Activated naive CD8-positive, alpha-beta T cell treated with anti-CD3 and anti-CD28 coated beads, Interleukin-2, amount 10 ng/mL, durations not matched to agents 7 days and 5 days (primary cell): ENCODE measurements at places on chromosomes 12 and 14.

DNA sequence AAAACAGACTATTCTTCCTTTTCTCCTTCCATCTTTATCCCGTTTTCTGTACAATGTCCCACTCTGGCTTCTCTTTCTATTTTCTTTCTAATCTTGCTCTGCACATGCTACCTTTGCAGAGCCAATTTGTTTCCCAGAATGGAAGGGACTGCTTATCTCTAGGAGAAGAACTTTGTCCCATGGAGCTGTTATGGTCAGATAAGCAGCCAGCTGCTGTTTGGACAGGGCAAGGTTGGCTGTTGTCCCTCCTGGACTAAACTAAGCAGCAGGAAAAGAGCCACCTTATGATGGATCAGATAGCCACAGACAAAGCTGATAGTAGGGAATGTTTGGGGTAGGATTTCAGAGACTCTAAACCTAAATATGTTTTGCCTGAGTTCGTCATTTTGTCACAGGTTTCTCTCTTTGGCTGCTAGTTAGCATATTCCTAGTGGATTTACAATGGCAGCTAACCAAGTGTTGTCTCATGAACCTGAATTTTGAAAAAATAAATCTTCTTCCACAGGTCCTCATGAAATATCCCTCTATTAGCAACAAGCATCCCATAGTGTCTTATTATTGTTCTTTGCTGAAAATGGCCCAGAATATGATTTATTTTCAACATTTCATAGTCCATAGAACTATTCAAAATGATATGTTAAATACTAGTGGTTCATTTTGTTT is 262.8 kb downstream of the SLC16A7 start:
- DNase-seq = no peak

DNA sequence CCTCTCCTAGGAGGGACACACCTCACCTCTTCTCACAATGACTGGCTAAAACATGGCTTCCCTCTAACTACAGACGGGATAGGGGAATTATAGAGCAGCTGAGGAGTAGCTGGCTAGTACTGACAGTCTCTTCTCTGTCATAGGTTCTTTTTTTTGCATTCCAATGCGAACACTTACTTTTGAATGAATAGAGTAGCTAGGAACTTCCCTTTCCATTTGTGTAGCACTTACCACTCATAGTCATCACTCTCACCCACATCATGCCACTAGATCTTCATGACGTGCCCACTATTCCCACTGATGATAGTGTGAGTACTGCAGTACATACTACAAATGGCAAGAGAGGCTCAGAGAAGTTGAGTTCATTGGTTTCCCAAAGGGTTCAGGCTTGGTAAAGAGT is 143.9 kb upstream of the HIF1A start:
- no peak for DNase-seq

DNA sequence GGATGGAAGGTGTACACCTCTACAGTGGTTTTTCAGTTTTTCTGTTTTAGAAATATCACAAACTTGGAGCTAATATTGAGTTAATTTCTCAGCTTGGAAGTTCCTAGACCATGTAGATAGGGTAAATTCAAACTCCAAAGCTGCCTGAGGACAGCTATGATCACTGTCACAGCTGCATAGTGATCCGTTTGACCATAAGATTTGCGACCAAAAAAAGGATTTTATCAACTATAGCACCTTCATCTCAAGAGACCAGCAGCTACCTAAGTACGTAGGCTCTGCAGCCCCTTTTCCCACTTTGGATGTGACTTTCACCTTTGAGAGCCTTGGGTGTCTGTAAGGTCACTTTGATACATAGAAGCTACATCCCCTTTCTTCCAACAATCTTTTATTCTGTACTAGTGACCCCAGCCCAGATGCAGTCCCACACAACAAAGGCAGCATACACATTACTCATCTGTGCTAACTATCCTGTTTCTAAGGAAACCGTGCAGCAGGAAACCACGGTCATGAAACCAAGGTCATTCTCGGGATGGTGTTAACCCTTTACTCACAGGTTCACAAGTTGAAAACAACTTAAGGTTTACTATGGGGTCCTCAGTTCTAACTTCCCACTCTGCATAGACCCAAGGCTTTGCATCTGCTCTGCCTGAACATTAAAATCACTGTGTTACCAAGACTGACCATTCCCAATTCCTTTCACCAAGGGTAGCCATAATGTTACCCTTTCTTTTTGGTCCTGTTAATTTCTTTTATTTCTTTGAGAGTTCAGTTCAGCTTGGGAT is 75.4 kb downstream of the IFT81 start:
- no peak for DNase-seq

GRCh38 chr14:106141242-106142220 is 615.1 kb downstream of the TMEM121 start:
- peak; percentile 43 for DNase-seq

- DNase-seq = no peak
Observed at GRCh38 chr12:30934811-30935210, 8.3 kb downstream of the TSPAN11 start.

DNA sequence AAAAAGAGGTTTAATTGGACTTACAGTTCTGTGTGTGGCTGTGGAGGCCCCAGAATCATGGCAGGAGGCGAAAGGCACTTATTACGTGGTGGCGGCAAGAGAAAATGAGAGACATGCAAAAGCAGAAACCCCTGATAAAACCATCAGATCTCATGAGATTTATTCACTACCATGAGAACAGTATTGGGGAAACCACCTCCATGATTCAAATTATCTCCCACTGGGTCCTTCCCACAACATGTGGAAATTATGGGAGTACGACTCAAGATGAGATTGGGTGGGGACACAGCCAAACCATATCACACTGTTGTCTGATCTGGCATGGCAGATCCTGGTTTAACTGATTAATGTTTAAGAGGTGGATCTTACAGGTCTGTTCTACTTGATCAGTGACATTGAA is 5.6 kb downstream of the DDX47 start:
- no peak for DNase-seq

GRCh38 chr12:49277466-49277865 is 12.6 kb downstream of the TUBA1C start:
- no peak for DNase-seq

GRCh38 chr12:90250042-90250441 is 541.4 kb upstream of the ATP2B1 start:
- DNase-seq = no peak

DNA sequence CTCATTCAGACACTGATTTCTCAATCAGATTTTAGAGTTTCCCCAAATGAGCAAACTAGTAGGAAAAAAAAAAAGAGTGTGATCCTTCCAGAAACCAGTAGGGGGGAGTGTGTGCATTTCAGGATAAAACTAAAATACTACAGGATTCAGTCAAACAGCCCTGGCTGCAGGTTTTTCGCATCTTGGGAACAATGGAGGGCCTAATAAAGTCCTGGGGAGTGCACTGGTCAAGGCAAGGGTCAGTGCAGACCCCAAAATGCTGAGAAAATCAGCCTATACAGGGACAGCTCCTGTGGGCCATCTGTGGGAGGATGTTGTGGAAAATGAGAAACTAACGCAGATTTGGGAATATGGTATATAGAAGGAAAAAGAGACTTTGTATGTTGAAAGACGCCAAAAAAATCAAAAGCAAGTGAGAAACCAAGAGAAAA is 22.2 kb upstream of the ABCD4 start:
- DNase-seq = no peak

GRCh38 chr12:62846491-62846890 is 88.5 kb downstream of the PPM1H start:
- no peak for DNase-seq

- DNase-seq = no peak
Observed at GRCh38 chr12:66708704-66709456, 30.0 kb upstream of the GRIP1 start.

DNA sequence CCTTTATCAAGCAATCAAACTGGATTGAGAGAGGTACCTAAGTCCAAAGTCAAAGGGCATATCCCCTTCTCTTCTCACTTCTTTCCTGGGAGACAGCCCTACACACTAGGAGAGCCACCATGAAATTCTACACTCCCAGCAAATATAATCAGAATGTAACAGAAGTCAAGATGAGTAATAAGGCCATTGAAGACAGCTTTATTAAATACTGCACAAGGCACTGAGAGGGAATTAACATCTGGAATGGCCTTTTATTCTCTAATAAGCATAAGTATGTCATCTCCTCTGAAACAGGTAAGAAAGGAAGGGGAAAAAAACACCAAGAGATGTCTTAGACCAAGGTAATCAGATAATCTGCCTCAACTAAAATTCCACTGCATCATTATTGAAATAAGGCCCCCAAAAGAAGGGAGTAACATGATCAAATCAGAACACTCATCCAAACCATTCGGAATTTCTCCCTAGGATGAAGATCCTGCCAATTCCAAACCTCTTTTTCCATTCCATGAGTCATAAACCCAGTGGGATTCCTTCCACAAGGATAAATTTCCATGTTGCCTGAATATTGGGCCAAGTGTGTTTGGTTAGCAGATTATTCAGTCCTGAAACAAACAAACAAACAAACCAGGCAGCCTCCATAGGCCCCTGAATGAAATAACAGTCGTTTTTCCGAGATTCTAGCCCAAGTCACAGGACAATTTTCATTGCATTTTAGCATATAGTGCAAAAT is 19.9 kb downstream of the SLC35F4 start:
- no peak for DNase-seq
